ENCODE measurements at places on chromosomes 3 and 15.

DNA sequence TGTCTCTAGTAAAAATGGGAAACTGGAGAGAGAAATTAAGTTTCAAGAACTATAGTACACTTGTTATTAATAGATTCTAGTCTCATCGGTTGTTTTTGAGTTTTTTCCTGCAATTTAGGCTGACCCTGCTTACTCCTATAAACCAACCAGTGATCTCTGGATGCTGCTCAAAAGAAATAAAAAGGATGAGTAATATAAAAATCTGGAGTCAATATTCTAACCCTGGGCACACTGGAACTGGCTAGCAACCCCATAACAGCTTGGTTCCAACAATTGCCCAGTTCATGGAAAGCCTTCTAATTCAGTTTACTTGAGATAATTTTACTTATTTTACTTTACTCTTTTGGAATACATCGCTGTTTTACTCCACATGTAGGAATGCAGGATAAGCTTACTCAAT lies 211.6 kb downstream of the GBE1 start:
- no peak for DNase-seq

DNA sequence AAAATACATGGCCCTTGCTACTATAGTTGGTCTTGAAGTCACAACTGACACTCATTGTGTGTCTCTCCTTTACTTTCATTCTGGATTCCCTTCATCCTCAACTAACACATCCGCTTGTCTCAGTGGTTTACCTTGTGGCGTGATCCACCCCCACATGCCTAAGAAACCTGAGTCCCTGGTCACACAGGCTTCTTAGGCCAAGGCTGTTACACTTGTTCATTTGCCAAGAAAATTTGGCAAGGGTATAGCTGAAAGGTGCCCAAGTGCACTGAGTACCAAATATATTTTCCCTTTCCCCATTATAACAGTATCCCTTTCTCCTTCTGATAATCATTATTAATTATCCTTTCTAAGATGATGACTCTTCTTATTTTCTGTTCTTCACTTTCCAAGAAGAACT lies 207.6 kb upstream of the STAC start:
- no peak for DNase-seq

DNA sequence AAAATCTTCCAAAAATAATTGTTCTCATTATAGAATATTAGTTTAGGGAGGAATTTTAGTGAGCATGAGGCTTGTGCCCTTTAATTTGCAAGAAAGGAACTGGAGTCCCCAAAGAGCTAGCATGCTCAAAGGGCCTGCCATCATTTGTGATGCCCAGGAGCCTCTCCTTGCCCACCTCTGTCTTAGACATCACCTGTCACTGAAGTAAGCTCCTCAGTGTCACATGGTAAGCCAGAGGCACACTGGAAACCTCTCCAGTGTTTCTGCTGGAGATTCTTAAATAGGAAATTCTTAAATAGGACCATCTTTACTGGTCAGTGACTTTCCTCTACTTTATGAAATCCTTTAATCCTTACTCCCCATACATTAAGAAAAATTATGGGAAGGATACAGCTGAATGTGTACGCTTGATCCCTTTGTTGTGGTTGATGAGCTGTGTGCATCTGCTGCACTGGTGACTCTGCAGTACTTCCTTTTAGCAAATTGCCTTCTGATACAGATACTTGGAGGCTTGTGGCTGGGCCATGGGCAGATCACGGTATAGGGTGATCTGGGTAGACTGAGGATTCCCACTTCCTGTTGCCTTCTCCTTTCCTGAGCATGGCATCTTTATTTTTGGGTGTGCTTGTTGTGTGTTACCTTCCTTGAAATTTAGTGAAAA lies 197.4 kb downstream of the KLHL25 start:
- DNase-seq = no peak

GRCh38 chr3:85790445-85791030 lies 831.7 kb downstream of the CADM2 start:
- no peak for DNase-seq

- DNase-seq = no peak
Observed at GRCh38 chr3:138461246-138461645, 26.8 kb downstream of the ESYT3 start.

- no peak for DNase-seq
Observed at GRCh38 chr15:78209646-78210348, 24.6 kb downstream of the ACSBG1 start.

DNA sequence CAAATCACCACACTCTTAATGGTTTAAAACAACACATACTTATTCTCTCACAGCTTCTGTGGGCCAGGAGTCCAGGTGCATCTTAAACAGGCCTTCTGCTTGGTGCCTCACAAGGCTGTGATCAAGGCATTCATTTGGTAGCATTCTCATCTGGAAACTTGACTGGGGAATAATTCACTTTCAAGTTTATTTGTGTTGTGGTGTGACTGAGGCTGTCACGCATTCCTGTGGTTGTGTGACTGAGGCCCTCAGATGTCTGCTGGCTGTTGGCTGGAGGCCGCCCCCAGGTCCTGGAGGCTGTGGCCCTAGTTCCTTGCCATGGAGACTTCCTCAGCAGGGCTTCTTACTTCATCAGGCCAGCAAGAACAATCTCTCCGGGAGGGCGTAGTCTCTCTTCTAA lies 16.9 kb upstream of the FAM3D start:
- DNase-seq = no peak

DNA sequence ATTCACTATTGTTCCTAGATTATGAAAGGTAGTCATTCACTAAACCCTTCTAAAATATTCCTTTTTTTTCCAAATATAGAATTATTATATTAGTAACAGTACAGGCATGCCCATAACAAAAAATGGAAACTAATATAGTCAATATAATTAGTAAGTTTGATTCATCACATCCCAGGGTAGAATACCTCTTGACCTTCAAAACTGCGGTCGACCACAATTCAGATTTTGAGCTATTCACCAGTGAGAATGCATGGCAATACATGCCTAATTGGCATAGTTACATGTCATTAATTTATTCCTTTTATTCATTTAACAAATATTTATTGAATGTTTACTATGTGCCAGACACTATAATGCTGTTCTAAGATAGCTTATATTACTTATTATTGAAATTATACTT lies 98.0 kb downstream of the CHL1 start:
- DNase-seq = no peak

DNA sequence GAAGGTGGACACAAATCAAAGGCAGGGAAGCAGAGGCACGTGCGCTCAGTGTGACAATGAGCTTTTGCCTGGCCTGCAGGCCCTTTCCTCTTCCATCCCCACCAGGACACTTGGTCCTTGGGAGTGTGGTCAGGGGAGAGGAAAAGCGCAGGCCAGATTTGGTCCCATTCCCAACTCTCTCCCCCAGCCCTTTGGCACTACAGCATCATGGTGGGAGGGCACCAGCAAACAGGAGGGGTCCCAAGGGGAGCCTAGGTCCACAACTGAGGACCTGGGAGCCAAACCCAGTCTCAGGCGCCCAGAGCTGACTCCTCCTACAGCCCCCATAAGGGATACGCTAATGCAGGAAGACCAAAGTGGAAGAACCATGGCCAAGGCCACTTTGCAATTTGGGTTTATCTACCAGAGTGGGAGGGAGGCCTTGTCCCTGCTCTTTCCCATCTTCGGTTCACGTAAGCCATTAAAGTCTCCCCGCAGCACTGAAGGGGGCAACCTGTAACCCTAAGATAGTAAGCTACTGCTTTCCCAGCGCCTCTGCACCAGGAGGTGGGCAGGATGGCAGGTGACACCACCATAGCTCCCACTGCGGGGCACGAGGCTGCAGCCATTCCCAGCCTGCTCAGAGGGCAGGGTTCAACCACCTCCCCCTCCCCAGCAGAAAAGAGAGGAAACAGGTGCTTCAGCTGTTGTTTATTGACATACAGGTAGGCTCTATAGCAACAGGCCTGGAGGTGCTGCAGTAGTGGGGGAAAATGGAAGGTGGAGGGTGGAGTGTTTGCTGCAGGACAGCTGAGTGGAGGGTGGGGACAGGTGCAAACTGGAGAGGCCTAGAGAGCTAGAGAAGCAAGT lies 993 bp upstream of the GRAMD2A start:
- no peak for DNase-seq

GRCh38 chr3:134803051-134803505 lies 8.0 kb downstream of the EPHB1 start:
- no peak for DNase-seq

- DNase-seq = no peak
Observed at GRCh38 chr3:20039765-20040547, at the start of gene KAT2B. TSS of gene KAT2B (plus strand) at chr3:20040446. CDS start at chr3:20040478, 32 bp downstream.

DNA sequence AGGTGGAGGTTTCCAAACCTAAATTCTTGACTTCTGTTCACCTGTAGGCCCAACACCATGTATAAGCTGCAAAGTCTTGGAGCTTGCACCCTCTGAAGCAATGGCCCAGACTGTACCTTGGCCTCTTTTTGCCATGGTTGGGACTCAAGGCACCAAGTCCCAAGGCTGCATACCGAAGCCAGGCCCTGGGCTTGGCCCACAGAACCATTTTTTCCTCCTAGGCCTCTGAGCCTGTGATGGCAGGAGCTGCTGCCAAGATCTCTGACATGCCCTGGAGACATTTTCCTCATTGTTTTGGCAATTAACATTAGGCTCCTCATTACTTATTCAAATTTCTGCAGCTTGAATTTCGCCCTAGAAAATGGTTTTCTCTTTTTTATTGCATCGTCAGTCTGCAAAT lies 297.9 kb downstream of the OXSM start:
- DNase-seq = no peak

GRCh38 chr3:45730409-45731154 lies 41.4 kb downstream of the SACM1L start:
- DNase-seq = no peak

- DNase-seq = no peak
Observed at GRCh38 chr3:156120528-156121251, at the start of gene KCNAB1. TSS of gene KCNAB1 (plus strand) at chr3:156120578.

DNA sequence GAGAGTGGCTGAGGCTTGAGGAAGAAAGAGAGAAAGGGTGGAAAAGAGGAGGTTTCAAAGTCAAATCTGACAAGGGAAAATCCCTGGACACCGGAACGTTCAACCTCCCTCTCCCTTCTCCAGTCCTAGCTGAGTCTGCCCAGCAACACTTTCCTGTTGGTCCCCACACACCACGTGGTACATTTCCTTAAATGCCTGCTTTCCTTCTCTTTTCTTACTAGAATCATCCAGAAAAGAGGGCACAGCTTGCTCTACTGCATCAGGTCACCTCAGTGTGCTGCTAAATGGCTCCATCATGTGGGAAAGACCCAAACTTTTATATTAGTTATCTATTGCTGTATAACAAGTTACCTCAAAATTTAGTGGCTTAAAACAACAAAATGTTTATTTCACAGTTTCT lies 181.2 kb downstream of the NECTIN3 start:
- no peak for DNase-seq

GRCh38 chr3:123920383-123920782 lies 36.3 kb upstream of the MYLK start:
- no peak for DNase-seq

DNA sequence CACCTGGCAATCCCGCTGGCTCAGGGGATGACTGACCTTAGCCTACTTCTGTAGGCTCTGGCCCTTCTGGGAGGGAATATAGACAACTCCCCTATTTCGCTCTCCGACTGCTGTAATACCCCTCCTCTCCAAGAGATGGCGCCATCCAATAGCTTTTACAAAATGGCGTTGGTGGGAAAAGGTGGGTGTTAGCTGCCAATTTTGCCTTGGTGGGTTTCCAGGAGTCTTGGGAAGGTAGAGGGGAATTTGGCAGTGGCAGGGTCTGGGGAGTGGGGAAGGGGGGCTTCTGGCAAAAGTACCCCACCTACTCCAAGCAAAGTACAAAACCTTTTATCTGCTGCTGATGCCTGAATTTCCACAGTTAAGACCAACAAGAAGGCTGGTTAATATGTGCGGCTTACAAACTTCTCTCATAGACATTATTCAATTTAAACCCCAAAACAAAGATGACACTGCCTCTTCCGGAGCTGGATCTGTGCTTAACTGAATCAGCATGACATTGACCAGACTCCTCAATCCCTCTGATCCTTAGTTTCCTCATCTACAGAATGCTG lies 62.1 kb downstream of the RASGRF1 start:
- DNase-seq = no peak

- no peak for DNase-seq
Observed at GRCh38 chr3:47054412-47054811, 74.9 kb downstream of the NBEAL2 start.

DNA sequence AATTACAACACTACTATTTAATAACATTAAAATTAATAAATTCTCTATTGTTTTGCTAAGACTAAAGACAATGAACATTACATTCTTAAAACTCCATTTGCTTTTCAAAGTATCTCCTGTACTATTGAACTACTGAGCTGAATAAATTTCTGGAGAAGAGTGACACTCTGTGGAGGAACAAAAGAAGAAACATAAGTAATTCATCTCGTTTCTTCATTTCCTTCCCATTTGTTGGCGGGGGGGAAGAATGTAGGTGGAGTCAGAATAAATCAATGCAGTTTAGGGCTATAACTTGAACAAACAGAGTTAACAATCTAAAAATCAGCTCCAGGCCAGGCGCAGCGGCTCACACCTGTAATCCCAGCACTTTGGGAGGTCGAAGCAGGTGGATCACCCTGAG lies 32.7 kb downstream of the EFHB start:
- DNase-seq = no peak

GRCh38 chr15:48391950-48392349 lies 60.7 kb downstream of the DUT start:
- DNase-seq = no peak

DNA sequence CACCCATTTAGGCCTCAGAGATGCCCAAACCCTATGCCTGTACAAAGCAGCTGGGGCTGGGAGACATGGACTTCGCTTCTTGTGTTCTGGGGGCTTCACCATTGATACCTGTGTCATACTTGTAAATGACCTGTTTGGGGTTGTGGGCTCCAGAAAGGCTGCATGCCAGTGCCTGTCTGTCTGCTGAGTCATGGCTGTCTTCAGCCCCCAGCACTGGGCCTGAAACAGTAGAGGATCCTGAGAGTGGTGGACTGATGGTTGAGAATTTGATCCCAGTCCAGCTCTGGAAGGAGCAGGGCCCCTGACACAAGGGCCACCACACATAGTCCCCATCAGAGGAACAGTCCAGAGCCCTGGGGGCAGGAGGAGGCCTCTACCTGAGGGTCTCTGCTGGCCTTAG lies 24.6 kb upstream of the APEH start:
- DNase-seq = no peak

DNA sequence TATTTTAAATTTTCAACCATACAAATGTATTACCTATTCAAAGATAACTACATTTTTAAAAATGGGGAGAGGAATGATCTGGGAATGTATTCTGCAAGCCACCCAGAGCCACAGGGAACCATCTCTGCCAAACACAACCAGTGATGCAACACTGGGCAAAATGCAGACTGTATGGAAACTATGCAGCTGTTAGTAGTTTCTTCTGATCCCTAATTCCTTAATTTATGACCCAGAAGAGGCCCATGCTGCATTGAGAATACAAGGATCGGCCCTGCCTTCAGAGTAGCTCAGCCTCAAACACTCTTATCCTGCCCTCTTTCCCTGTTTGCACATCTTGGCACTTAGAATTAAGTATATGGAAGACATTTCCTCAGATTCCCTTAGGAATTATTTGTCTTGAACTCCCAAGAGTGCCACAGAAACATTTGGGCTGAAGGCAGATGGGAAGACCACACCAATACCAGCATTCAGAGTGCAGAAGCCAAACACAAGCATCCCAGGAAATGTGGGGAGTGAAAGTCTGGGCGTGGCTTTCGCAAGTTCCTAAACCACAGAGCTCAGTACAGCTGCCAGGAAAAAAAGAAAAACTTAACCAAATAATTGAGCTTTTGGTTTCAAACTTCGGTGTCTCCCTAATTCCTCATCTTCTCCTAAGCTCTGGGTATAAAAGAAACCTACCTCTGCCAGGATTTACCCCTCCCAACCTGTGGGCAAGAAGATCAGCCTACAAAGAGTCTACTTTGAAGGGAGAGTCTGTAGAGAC lies 5.3 kb downstream of the SNUPN start:
- no peak for DNase-seq

Measured in SK-N-MC (cell line).